ENCODE measurements at places on chromosomes 5 and 9.
A peak's percentile ranks its signal among the peaks of the same experiment; 100 is the strongest.

- DNase-seq = peak; percentile 44
Observed at GRCh38 chr9:116641292-116642059, 45.6 kb upstream of the TRIM32 start.

GRCh38 chr5:20224046-20224445 is 236.0 kb upstream of the CDH18 start:
- DNase-seq = no peak

DNA sequence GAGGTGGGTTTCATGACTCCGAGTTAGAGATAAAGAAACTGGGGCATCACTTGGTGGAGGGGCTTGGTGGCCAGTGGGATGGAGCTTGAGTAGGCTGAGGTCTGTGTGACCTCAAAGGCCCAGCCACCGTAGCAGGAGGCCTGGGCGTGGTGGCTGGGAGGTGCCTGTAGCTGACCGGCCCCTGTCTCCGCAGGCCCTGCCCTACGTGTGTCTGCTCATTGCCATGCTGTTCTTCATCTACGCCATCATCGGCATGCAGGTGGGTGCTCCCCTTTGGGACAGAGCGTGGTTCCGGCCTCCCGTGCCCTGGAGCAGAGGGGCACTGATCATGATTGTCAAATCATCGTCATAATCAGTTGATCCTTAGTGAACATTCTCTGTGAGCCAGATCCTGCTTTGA is 196.2 kb downstream of the CACNA1B start:
- DNase-seq = no peak

GRCh38 chr5:168813184-168813968 is 234.2 kb upstream of the PANK3 start:
- DNase-seq = no peak

GRCh38 chr9:16899606-16900005 is 29.1 kb upstream of the BNC2 start:
- no peak for DNase-seq

- no peak for DNase-seq
Observed at GRCh38 chr5:22109315-22109714, 743.8 kb downstream of the CDH12 start.

- peak; percentile 53 for DNase-seq
Observed at GRCh38 chr5:16897284-16897704, 38.8 kb downstream of the MYO10 start.

DNA sequence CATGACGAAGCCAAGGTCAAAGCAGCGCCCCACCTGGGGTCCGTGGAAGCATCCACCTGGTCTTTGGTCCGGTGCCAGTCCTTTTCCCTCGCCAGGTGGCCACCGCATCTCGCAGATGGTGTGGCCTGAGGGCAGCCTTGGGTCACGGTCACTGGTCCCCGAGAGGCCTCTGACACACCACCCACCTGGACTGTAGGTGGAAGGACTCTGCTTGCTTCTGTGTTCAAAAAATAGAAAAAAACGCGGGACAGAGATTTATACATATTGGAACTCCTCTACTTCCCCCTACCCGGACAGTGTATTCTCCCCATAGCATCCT is 466 bp upstream of the TTC39B start:
- DNase-seq = no peak

GRCh38 chr5:133348406-133348805 is 263.9 kb downstream of the FSTL4 start:
- no peak for DNase-seq

- no peak for DNase-seq
Observed at GRCh38 chr5:181182651-181183050, 22.3 kb downstream of the TRIM7 start.

DNA sequence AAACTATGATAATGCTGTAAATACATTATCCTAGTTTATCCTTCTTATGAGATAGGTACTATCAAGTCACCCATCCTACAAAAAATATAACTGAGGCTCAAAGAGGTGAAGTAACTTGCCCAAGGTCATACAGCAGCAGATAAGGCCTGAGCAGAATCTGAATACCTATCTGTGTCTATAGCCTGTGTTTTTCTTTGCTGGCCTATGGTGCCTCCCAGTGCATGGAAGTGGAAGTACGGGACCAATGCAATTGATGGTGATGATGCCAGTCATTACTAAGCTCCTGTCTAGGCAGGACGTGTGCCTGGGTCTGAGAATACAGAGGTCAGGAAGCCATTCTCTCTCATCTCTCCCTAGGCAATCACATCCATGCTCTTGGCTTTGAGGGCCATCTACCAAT is 67.8 kb downstream of the FAT2 start:
- DNase-seq = peak; percentile 41

GRCh38 chr5:172909931-172910502 is 49.2 kb upstream of the RPL26L1 start:
- DNase-seq = no peak

DNA sequence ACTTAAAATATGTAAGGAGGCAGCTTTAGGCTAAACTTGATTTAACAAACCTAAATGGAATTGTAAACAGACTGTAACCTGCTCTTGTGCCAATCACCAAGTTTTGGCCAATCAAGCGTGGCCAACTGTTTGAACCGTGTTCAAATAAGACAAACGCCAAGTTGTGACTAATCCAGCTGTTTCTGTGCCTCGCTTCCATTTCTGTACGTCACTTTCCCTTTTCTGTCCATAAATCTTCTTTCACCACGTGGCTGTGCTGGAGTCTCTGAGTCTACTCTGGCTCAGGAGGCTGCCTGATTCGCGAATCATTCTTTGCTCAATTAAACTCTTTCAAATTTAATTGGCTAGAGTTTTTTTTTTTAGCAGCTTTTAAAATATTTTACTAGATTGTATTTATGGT is 71.3 kb downstream of the LIX1 start:
- no peak for DNase-seq

DNA sequence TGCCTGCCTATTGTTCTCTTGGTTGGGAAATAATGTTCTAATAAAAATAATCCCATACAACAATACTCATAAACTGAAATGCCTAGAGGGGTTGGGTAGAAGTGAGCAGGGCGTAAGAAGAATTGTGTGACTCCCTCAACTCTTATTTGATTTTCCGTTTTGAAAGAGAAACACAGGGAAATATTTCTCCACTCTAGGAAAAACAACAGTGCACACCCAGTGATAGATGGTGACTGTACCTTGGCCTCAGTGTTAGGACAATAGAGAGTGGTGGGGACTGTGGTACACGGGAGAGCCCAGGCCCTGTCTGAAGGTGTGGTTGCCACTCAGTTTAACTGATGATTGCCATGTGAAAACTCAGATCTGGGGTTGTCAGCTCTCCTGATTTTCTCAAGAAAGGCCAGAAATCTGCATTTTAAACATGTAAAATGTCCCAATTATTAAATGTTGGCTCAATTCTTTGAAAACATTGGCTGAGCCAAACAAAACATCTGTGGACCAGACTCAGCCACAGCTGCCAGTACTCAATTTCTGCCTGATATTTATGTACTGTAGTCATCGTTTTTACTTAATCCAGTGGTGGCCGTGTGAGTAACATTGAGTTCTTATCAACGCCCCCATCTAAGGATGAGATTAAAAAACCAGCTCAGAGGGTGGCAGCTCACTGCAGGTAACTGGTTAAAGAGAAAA is 103.8 kb upstream of the ZNF618 start:
- no peak for DNase-seq

- peak; percentile 52 for DNase-seq
Observed at GRCh38 chr5:172173564-172174153, 14.4 kb downstream of the STK10 start.
